ENCODE measurements at places on chromosomes 3 and 15. TPM values are rescaled to one million over a fixed set of nuclear protein-coding genes. Genes with fewer than 3 reads are reported as not detected.
A peak's percentile ranks its signal among the peaks of the same experiment; 100 is the strongest.

Gene CAMK2N2
- total RNA-seq = 0.04 TPM

Gene TLR9
- 0.09 TPM for total RNA-seq

Gene TF
- total RNA-seq = 4.1 TPM

GRCh38 chr15:75738014-75738646 is 25.5 kb upstream of the CSPG4 start:
- DNase-seq = no peak

GRCh38 chr3:15015456-15015855 is 49.7 kb downstream of the MRPS25 start:
- no peak for DNase-seq

DNA sequence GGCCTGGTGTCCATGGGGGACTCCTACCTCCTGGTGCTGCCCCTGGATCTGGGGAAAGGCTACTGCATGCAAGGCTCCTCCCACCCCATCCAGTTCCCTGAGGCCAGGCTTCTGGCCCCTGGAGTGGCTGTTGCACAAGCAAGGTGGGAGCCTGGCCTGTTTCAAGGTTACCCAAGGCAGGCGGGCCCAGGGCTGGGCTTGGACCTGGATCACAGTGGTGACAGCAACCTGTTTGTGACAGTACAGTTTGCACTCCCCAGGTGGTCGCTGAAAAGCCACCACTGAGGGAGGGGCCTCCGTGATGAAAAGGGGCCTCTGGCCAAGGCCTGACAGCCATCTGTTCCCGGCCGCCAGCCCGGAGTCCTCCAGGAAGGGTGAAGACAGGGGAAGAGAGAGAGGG is 14.4 kb upstream of the KY start:
- no peak for DNase-seq

DNA sequence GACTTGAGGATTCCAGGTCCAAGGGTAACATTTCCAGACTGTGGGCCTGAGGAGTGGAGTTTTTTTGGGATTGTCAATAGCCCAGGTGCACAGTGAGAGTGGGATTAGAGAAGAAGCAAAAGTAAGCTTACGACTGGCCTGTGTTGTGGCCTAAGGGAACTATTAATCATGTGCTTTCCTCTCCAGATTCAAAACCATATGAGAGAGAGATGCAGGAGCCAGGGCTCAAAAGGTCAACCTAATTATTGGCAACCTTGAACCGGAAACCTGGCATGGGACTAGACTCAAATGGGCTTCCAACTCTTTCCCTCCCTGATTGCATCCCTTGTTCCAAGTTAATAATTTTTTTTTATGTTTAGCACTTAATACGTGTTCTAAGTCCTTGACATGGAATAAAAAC is 242.1 kb upstream of the THRB start:
- peak; percentile 82 for DNase-seq

All from muscle of leg (tissue), 16 donors.